AG08396 (cell line): ENCODE measurements at places on chromosomes 6 and 20.

GRCh38 chr6:62805431-62805830 is 405.8 kb upstream of the FKBP1C start:
- DNase-seq, result no peak

GRCh38 chr6:7112741-7113313 is 5.1 kb downstream of the RREB1 start:
- no peak for DNase-seq

- DNase-seq, result no peak
Observed at GRCh38 chr6:39930540-39930939, 3.7 kb downstream of the MOCS1 start.

- peak; percentile 20 for DNase-seq
Observed at GRCh38 chr20:38034108-38034649, 633 bp downstream of the RPRD1B start.

GRCh38 chr20:56730996-56731395 is 101.9 kb downstream of the TFAP2C start:
- no peak for DNase-seq

DNA sequence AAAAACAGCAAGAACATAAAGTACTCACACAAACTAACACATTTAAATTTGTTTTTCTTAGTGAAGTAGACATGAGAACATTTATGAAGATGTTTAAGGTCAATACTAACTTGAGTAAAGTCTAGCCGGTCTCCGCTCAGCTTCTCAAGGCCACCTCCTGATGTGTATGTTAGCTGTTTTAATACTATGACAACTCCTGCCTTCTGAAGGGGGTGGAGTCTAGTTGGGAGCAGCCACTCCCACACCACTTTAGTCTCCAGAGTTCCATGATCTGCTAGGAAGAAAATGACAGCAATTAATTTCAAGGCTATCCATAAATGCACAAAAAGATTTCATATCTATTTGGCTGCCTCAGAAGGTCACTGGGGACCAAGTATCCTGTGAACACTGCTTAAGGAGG is at the start of gene GSTA3:
GSTA3 (minus strand) TSS at position 168 of the 400 bp plus-strand sequence. CDS start 3,864 bp downstream, outside the sequence.
- DNase-seq, result no peak

DNA sequence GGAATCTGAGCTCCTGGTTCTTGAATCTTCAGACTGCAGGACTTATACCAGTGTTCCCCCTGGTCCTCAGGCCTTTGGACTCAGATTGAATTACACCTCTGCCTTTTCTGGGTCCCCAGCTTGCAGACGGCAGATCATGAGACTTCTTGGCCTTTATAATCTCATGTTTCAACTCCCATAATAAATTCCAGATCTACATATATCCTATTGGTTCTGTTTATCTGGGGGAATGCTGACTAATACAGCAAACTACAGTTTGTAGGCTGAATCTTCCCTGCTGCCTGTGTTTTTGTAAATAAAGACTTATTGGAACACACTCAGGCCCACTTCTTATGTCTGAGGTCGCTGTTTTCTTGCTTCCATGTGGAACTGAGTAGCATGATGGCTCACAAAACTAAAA is 184.7 kb downstream of the HDGFL1 start:
- no peak for DNase-seq

GRCh38 chr6:87154993-87155841 is at the start of gene ZNF292:
Gene ZNF292 (plus strand): TSS chr6:87155565. CDS start chr6:87155592, 27 bp downstream.
- DNase-seq, result peak; percentile 94

DNA sequence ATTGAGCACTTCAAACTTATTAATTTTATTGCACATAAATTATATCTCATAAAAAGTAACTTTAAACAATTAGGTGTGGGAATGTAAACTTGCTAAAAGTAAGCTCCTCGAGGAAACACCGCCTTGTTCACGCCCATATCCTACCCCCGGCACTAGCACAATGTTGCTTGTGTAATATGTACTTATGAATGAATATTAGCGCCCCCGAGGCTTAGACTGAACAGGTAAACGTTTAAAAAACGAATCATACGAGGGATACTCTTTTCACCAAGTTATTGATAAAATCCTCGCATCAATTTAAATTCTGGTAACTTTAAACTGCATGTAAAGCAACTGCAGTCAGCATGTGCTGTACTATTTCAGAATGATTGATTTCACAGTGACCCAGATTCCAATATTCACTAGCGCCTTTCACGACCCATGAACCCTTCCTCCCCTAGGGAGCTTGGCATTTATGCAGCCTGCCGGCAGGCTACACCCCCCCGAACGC is 637 bp downstream of the TFB1M start:
- DNase-seq, result no peak

- no peak for DNase-seq
Observed at GRCh38 chr6:90127595-90127994, 169.0 kb downstream of the BACH2 start.

DNA sequence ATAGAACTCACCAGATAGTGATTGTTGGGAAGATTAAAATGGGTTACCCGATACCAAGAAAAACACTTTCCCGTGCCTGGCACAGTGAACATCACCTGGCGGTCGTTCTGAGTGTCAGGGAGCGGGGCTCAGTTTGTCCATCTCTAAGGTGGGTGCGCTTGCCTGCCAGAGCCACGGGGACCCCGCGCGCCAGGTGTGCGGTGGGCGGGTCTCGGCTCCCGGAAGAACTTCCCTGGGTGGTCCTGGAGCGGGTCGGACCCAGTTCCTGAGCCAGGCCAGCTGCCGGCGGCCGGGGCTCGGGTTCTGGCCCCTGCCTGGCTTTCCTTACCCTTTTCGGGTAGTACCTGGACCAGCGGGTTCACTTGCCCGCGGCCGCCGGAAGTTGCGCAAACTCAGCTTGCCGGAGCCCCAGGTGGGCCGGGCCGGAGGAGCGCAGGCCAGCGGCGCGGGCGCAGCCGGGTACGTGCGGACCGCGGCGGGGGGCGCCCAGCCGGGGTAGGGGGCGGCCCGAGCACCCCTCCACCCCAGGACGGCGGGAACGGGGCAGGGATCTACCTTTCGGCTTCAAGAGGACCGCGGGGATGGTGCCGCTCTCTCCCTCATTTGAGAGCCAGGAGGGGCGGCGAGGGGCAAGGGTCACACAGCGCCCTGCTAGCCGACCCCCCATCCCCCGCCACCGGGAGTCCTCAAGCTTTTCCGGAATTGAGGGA is 7.5 kb downstream of the FAM110A start:
- DNase-seq, result no peak

GRCh38 chr20:6034134-6034969 is 19.5 kb downstream of the LRRN4 start:
- peak; percentile 32 for DNase-seq

- no peak for DNase-seq
Observed at GRCh38 chr6:31383149-31383548, 20.2 kb upstream of the MICA start.

DNA sequence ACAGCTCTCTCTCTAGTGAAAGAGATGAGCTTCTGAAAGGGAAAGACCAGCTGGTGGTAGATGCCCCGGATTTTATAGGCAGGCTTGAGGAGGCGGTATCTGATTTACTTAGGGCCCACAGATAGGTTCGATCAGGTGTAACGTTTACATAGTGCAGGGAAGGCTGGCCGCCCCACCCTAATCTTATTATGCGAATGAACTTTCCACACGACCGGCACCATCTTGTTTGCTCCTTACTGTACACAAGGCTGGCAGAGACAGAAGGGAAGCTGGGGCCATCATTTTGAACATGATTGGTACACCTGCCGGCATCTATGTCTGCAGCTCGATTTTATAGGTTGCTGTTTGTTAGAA is 212.0 kb upstream of the JARID2 start:
- no peak for DNase-seq

DNA sequence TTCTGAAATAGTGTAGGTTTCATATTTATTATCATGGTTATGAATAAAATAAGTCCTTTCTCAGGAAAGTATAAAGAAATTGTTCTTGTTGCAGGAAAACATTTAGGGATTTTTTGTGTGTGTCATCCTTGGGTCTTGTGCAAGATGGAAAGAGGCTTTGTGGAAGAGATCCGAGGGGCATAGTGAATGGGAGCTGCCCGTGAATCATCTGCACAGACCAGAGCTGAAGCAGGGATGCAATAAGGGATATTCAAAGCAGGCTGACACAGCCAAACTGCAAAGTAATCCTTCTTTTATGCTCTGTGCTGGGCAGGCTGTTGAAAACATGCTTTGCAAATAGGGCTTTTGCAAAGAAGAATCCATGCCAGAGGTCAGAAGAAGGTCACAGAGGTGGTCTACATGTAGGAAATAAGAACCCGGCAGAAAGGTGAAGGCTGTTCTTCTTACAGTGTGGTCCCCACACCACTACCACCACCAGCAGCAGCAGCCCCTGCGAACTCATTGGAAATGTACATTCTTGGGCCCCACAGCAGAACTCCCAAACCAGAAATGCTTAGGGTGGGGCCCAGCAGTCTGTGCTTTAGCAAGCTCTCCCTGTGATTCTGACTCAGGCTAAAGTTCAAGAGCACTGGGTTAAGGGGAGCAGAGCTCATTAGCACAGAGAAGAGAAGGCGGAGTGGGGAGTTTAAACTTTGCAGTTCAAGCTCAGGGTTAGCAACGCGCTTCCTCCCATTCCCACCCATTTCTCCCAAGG is 237.6 kb downstream of the QKI start:
- DNase-seq, result no peak

GRCh38 chr6:169335301-169335700 is 81.7 kb upstream of the THBS2 start:
- no peak for DNase-seq

- DNase-seq, result no peak
Observed at GRCh38 chr6:157685596-157686280, 137.3 kb upstream of the SNX9 start.

- no peak for DNase-seq
Observed at GRCh38 chr20:20199361-20200160, 147.2 kb downstream of the CFAP61 start.

DNA sequence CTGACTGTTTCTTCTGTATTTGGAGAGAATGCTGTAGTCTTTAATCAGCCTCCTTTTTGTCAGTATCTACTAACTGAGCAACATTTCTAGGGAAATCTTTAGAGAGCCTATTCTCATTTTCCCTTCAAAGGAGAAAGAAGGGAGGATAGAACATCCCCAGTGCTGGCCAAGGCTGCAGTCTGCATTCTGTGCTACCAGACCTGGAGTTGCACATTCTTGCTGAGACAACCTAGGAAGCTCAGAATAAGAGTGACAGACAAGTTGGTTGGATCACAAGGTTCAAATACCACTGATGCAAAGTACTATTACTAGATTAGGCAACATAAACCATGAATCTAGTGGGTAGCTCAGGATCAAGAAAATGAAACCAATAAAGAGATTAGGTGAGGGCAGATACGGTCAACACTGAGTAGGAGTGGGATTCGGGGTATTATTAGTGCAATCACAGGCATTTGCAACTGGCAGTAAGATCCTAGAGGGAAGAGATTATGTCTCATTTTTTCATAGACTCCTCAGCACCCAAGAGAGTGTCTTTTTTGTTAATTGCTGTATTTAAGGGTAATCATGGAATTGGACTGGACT is 213.5 kb upstream of the FAM83B start:
- no peak for DNase-seq

DNA sequence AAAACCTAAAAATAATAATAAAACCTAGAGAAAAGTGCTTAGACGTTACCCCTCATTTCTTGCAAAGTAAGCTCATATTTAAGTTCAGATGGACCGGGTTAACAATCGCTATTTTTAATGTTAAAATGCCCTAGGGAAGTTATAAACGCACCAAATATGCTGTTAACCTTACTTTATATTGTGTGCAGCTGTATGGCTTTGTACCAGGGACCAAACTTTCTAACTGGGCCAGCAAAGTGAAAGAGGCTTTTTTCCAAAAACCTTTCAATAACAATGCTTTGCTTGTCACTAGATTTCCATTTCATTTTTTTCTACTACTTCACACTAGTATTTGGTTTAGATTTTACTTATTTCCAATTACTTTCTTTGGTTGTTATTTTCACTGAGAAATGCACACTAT is 248.5 kb downstream of the FOXC1 start:
- DNase-seq, result no peak

DNA sequence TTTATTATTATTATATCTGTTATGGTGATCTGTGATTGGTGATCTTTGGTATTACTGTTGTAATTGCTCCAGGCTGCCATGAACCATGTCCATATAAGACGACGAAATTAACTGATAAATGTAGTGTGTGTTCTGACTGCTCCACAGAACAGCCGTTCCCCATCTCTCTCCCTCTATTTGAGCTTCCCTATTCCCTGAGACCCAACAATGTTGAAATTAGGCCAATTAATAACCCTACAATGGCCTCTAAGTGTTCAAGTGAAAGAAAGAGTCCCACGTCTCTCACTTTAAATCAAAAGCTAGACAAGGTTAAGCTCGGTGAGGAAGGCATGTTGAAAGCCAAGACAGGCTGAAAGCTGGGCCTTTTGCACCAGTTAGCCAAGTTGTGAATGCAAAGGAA is 51.6 kb downstream of the ZFP64 start:
- DNase-seq, result no peak

DNA sequence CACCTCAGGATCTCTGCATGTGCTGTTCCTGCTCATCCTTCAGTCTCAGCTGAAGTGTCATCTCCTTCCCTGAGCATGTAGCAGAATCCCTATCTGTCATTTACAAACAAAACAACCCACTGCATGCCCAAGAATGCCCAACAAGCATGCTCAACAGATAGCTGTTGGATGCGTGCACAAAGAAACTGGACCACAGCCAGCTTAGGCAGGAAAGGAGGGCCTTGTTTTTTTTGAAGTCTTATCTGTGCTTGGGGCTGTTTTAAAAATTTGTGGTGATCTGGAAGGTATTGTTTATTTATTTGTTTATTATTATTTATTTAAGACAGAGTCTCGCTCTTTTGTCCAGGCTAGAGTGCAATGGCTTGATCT is 18.5 kb upstream of the SLC16A10 start:
- DNase-seq, result no peak

DNA sequence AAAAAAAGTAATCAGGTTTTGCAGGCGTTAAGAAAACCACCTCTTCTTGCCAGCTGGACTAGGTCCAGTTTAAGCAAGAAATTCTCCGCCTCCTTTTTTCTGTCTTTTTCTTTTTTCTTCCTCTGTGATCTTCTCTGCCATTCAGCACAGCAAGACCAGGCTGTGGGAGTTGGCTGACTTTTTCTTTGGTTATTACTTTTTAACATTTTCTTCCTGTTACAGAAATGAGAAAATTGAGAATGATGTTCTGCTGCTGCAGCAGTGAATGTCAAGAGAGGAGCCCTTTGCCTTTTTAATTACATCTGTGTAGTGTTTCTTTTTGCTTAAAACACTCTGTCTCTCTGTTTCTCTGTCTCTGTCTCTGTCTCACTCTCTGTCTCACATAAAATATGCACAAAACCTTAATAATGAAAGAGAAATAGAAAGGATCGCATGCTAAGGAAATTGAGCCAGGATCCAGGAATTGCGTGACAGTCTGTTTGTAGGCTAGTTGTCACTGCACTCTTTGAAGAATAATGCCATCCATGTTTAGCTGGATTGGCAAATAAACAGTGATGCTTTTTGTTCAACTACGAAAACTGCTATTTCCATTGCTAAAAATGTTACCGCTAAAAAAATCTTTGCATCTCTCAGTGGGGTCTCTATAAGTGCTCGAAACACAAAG is 103.2 kb upstream of the SUPT3H start:
- DNase-seq, result no peak
